ENCODE measurements at places on chromosomes 3 and 15.

DNA sequence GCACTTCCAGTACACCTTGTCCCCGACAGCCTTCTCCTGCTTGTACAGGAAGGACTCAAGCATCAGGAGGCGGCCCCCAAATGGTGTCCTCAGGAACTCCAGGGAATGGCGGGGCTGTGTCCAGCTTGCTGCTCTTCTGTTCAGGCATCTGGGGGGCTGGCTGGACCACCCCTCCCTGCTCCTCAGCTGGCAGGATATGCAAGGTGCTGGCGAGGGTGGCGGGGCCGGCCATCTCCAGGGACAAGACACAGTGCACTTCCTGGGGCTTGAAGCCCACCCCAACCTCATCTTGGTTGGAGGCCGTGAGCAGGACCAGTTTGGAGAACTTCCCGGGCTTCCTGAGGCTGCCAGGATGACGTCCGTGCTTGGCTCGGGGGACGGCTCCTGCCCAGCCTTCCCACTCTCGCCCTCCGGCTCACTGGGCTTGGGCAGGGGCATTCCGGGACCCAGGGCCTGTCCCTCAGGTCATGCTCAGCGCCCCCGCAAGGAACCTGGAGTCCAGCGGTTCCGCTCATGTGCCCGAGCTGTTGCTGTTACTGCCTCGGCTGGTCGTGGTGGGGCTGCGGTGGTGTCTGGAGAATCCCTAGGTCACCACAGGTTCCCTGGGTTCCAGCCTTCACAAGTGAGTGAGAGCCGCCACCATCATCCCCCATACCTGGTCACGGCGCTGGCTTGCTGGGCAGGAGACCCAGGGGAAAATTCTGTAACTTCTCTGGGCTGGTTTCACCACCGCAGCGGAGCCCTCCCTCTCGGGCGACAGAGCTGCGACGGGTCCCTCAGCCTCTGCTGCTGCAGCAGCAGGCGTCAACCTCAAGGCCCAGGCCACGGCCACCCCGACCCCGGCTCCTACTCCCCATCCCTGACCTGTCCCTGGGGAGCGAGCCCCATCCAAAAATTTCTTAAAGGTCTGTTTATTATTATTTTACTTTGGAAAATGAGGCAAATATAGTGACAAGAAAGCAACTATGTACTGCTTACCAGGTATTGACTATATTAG is 82.8 kb upstream of the FXR1 start:
- DNase-seq: no peak

DNA sequence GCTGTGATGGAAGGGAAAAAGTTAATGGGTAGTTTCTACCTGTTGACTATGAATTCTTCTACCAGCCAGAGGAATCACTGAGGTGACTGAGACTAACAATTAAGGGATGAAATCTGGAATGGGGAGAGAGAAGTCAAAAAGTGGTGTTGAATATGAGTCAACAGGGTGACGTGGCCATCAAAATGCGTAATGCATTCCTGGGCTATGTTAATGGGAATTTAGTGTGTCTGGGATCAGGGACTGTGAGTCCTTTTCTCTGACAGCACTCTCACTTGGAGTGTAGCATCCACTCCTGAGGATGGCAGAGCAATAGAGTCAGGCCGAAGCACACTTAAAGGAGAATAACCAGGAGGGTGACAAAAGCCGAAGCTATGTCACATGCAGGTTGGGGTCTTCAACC is 60.4 kb downstream of the MESD start:
- DNase-seq: no peak

GRCh38 chr15:65339920-65340319 is 35.4 kb downstream of the RNU5B-1 start:
- DNase-seq: no peak

- DNase-seq: no peak
Measured at GRCh38 chr3:42174679-42175385, 83.7 kb downstream of the TRAK1 start.

GRCh38 chr3:14228681-14229470 is 50.3 kb downstream of the LSM3 start:
- DNase-seq: no peak

GRCh38 chr3:18526667-18527066 is 101.5 kb upstream of the SATB1 start:
- DNase-seq: no peak

- no peak for DNase-seq
Measured at GRCh38 chr3:186053954-186054791, 54.7 kb downstream of the ETV5 start.

- DNase-seq: no peak
Measured at GRCh38 chr3:81245501-81245900, 515.9 kb downstream of the GBE1 start.

GRCh38 chr3:38468765-38469164 is 15.1 kb downstream of the ACVR2B start:
- DNase-seq: no peak

DNA sequence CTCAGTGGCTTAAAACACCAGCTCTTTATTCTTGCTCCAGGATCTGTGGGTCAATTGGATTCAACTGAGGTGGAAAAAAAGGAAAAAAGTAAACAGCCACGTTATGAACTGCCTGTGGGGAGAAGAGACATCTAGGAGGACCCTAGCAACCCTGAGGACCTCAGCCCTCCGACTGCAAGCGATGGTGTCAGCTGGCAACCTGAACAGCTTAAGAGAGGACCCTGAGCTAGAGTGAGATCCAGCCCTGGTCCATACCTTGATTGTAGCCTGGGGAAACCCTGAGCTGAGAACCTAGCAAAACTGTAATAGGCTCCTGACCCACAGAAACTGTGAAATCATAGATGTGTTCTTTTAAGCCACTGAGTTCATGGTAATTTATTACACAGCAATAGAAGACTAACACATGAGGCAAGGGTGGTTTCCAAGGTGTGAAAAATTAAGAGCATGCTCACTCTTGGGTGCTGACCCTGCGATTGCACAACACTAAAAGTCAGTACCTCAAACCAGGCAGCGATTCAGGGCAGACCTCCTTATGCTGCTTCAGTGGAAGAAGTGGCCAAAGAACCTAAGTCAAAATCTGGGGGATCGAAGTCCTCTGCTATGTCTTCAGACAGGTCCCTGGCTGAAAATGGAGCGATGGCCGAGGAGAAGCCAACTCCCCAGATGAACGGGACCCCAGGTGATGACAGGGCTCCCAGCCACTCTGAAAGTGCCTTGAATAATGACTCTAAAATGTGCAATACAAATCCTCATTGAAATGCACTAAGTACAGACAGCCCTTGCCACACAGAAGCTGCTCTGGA is 57.7 kb downstream of the GASK1A start:
- DNase-seq: no peak

DNA sequence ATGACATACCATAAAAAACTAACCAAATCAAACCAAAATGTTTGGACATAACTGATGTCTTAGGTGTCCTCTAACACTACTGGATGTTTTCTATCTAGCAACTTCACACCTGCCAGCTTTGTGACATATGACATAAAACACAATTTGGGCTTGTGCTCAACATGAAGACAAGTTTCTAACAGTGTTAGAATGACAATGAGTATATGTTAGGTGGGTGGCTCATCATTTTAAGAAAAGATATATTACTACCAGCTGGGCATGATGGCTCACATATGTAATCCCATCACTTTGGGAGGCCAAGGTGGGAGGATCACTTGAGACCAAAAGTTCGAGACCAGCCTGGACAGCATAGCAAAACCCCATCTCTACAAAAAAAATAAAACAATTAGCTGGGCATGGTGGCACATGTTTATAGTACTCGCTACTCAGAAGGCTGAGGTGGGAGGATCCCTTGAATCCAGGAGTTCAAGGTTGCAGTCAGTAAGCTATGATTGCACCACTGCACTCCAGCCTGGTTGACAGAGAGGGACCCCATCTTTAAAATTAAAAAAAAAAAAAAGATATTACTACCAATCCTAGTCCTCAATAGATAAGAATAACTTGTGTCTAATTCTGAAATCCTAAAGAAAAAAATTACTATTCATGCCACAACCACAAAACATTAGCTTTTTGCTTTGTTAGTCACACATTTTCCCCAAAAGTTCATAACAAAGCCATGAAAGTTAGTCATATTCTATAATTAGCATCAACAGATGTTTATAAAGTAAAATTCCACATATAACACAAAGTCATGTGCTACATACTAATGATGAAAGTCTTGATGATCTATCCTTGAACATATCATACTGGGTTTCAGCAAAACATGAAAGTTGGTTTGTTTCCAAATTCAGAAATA is 59.9 kb downstream of the LRRFIP2 start:
- no peak for DNase-seq

DNA sequence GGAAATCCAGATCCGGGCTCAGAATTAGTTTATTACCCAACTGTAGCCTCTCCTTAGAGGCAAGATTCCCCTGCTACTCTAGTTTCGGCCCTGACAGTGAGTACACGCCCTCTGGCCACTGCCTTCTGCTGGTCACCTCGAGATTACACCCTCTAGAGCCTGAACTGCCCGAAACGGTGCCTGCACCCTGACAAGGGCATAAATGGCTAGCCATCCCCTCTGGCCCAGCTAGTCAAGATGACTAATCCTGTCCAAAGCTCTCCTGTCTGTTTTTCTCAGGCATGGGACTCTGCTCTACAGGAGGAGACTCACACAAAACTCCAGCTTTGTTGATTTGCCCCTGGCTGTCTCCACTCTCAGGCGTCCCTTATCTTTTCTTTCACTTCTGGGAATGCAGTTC is 150.5 kb upstream of the UBE2E2 start:
- no peak for DNase-seq

- no peak for DNase-seq
Measured at GRCh38 chr3:125302932-125303331, 72.2 kb downstream of the ZNF148 start.

GRCh38 chr3:188134079-188134478 is 19.9 kb upstream of the LPP start:
- no peak for DNase-seq

- DNase-seq: no peak
Measured at GRCh38 chr3:129974833-129975704, 549 bp downstream of the TRH start.

- no peak for DNase-seq
Measured at GRCh38 chr15:40441565-40442531, 1.1 kb downstream of the BAHD1 start.

DNA sequence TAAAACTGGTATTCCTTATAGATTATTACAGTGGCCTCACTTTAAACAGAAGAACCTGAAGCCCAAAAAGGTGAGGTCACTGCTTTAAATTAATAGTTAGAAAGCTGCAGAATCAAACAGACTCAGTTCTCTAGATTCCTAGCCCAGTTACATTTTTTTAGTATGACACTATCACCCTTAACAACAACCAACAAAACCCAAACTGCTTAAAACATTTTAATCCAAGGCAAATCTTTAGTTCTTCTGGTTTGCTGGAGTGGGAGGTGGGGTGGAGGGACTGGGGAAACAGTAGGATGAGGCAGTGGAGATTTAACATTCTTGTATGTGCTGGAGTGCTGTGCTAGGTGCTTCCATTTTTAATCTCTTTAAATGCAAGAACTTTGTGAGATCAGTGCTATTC is 631.6 kb upstream of the KCNMB2 start:
- DNase-seq: no peak

- DNase-seq: no peak
Measured at GRCh38 chr3:53939086-53939582, 47.5 kb upstream of the SELENOK start.

DNA sequence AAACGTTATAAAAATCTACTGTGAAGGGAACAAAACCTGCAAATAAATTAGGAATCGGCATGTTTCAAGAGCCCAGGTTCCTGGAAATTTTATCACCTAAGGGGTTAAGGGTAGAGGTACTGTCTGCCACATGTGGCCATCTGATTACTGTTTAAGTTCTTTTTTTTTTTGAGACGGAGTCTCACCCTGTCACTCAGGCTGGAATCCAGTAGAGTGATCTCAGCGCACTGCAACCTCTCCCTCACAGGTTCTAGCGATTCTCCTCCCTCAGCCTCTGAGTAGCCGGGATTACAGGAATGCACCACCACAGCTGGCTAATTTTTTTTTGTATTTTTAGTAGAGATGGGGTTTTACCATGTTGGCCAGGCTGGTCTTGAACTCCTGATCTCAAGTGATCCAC is 35.8 kb downstream of the UQCC5 start:
- no peak for DNase-seq

DNA sequence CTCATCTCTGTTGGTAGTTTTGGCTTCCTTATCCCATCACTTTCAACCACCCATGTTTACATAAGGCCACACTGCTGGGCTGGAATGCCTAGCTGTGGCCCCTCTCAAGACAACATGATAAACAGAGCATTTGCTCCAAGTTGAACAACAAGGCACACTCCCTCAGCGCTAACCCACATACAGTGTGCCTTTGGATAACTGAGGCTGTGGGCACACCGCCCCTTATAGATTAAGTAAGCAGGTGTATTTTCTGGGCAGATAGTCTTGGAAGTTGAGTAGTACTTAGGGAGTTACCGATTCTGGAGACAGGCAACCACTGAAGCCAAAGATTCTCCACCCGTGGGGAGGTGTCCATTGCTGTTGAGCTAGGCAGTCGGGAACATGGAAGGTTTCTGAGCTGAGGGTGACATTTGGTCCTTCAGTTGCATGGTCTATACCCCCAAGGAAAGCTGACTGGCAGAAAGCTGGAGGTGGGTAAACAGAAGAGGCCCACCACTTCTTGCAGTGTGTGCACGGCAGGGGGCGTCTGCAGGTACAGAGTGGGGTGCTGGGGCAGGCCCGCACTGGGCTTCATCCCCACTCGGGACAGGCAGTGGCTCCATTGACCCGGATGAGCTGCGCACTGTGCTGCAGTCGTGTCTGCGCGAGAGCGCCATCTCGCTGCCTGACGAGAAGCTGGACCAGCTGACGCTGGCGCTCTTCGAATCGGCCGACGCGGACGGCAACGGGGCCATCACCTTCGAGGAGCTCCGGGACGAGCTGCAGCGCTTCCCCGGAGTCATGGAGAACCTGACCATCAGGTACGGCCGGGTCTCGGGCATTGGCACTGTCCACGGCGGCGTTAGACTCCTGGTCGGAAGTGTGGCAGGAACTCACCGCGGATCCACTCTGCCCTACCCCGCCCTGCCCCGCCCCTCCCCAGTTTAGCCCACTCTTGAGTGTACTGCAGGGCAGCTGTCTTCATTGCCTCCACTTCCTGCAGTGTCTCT is 16.8 kb downstream of the NOX5 start:
- peak; percentile 15 for DNase-seq

GRCh38 chr15:58517252-58517681 is 85.5 kb downstream of the LIPC start:
- DNase-seq: no peak

- no peak for DNase-seq
Measured at GRCh38 chr15:67724691-67725375, 100.5 kb upstream of the SKOR1 start.

GRCh38 chr15:78685159-78685921 is 44.3 kb upstream of the CHRNB4 start:
- peak; percentile 44 for DNase-seq

GRCh38 chr3:121660356-121661171 is at the start of gene HCLS1:
Gene HCLS1 (minus strand): TSS chr3:121660903. CDS start chr3:121658347, 2,556 bp downstream.
- DNase-seq: no peak

- DNase-seq: no peak
Measured at GRCh38 chr15:61992518-61992917, 67.7 kb downstream of the VPS13C start.

- DNase-seq: no peak
Measured at GRCh38 chr3:192169332-192169915, 557.9 kb downstream of the FGF12 start.

DNA sequence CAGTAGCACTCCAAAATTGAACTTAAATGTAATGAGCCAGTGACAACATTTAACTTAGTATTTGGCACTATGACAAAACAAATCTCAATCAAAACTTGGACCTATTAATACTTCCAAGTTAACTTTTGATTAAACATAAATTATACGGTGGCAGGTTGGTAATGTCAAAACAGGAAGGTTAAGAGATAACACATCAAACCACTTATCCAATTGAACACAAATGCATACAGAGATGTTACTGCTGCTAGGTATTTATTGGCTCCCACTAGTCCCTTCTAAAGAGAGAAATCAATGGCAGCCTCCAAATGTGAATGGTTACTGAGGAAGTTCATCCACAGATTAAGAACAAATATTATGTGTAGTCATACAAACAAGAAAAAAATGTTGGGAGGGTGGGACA is 1.8 kb downstream of the GSK3B start:
- DNase-seq: no peak
